NCI-H526 treated with DMSO at 0.1 percent for 48 hours (cell line): ENCODE measurements at places on chromosomes 2 and 18.

- no peak for DNase-seq
These were observed 25.2 kb upstream of the RGPD4 start for GRCh38 chr2:107801498-107801897.

- DNase-seq = no peak
These were observed 28.4 kb downstream of the ARHGAP28 start for GRCh38 chr18:6757931-6758330.

DNA sequence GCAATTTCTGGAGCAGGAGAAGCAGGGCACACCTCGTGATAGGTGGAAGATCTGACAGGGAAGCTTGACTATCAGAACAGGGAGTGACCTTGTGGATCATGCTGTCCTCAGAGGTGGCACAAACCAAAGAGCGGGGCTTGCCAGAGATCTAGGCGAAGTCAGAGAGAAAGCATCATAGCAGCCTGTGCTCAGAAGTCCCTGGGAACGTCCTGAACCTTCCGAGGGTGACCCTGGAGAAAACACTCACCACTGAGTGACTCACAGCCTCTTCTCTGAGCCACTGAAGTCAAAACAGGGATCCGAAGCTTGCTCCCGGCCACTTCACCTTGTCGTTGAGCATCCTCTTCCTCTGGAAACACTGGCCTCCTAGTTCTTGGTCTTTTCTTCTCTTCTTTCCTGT lies 56.7 kb downstream of the IL1R2 start:
- no peak for DNase-seq

GRCh38 chr2:106053116-106053515 lies 141.0 kb downstream of the UXS1 start:
- DNase-seq = no peak

- DNase-seq = no peak
These were observed 53.1 kb downstream of the BCL2L11 start for GRCh38 chr2:111173856-111174255.

DNA sequence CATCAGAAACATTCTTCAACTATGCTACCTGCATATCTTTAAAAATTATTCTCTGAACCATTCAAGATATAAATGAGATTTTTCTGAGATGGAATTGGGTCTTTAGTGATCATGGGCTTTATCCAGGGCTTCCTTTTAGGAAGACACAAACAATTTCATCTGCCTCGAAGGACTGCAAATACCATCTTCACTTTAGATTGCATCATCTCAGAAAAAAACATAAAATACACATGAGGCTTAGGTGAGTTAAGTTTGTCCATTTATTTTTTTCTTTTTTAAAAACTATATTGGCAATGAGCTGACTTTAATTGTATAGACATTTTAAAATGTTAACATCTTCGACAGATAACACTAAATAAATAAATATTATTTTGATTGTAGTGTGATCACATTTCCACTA lies 20.1 kb downstream of the TTN start:
- DNase-seq = no peak

- no peak for DNase-seq
These were observed 84.0 kb downstream of the SH3RF3 start for GRCh38 chr2:109212836-109213563.

DNA sequence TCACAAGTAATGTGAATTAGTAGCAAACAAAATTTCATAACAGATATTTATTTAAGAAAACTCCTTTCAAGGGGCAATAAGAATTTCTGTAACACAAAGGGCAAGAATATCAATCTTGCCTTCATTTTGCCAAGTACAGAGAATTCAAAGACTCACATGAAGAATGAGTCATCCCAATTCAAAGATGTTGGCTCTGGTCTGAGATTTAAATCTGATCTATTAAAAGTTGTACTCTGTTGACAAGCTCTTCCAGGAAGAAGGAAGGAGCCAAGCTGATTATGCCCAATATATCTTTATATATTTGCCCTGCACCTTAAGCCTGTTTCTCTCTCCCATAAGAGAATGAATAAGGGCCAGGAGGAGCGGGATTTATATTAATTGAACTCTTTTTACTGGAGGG lies 55.9 kb upstream of the RPE start:
- DNase-seq = no peak

- DNase-seq = no peak
These were observed 23.2 kb downstream of the METTL8 start for GRCh38 chr2:171410624-171411023.

DNA sequence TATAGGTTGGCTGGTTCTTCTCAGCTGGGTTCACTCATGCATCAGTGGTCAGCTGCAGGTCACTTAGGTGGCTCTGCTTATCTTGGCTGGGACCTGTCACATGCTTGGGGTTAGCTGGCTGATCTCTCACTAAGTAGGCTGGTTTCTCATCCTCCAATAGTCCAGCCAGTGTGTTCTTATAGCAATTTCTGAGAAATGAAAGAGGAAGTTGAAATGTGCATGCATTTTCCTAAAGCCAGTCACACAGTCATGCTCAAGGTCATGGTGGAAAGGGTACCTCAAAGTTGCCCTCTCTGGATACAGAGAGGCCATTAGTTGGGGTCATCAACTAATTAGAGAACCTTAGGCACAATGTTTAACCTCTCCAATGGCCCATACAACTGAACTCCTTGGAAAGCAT lies 64.4 kb downstream of the KLHL29 start:
- DNase-seq = no peak

DNA sequence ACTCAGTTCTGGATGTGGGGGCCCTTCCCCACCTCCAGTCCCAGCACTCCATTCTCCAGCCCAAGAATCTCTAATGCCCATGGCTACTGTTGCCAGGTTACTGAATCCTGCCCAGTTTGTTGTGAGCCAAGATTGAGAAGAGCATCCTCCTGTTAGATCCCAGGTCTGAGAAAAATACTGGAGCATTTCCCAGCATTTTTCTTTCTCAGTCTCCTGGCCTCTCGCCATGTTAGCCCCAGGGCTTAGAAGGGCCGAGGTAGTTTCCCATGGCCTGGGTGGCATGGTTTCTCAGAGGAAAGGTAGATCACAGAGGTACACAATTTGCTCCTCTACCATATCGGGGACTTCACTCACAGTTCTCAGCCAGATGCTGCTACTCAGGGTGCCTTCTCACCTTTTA lies 135.7 kb downstream of the OTX1 start:
- no peak for DNase-seq

- no peak for DNase-seq
These were observed 23.2 kb downstream of the MC2R start for GRCh38 chr18:13892098-13892497.

DNA sequence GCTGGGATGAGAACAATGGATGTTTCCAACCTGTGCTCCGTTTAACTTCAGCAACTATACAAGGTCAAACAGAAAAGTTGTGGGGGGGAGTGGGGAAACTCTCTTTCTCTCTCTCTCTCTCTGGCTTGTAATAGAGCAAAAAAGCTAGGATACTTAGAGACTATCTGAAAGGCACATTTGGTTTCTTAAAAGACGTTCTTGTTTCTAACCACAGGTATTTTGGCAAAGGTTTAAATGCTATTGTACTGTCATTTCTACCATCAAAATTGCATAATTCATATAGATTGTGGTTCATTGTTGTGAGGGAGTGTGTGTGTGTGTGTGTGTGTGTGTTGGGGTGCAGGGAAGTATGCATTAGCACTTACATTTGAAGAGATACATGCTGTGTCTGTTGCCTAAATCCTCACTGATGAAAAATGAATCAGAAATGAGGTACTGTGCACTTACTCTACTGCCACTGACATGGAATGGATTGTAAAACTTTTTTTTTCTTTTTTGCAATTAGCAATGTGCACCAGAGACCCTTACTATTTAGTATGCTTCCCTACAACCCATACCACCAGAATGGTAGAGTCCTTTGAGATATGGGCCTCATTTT lies 841.0 kb upstream of the PIK3C3 start:
- DNase-seq = no peak

DNA sequence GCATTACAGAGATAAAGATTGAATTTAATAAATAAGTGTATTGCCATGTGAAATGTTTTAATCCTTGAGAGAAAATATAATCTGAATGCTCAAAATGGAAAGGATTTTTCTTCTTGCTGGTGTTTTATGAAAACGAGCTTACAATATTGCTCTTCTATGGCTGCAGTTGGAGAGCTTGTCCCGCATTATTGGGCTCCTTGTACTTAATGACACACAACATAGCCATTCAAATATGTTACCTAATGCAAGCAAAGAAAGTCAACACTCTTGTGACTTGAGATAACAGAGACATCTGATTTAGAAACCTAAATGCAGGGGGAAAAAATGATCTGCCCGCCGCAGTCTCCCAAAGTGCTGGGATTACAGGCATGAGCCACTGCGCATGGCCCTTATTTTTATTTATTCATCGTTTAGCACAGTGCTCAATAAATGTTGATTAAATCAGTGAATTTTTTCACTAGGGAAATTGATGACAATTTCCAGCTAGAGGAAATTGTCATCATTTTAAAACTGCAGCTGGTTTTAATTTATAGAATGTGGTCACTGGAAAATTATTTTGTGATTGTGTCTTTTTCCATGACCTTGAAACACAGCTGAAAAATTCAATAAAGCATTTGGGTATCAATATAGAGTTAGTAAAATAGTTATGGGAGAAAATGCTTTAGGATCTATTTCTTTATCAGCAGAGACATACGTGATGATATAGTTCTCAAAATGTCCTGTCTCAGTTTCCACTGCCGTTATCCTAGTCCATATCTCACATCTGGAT lies 2.4 kb upstream of the PRKD3 start:
- no peak for DNase-seq

- DNase-seq = no peak
These were observed 138.5 kb downstream of the ARHGAP28 start for GRCh38 chr18:6868033-6868432.

GRCh38 chr2:40281021-40281940 lies 170.6 kb downstream of the SLC8A1 start:
- no peak for DNase-seq

GRCh38 chr2:148531235-148531634 lies 113.3 kb upstream of the EPC2 start:
- DNase-seq = no peak

- no peak for DNase-seq
These were observed 104.6 kb upstream of the KLHL29 start for GRCh38 chr2:23280401-23280800.

DNA sequence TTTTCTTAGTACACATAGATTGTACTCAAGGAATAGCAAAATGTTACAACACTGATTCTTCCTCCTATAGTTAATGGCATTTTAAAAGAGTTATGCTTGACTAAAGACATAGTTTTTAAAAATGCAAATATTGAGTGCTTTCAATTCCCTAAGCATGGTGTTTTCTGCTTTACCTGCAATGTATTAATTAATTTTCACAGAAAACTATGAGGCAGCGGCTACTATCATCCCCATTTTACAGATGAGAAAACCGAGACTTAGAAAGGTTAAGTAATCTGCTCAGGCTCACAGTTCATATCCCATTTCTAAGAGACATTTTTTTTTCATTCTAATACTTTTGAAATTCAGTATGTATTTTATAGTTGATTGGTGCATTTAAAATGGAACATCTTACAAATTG lies 38.0 kb downstream of the BMP10 start:
- DNase-seq = no peak

DNA sequence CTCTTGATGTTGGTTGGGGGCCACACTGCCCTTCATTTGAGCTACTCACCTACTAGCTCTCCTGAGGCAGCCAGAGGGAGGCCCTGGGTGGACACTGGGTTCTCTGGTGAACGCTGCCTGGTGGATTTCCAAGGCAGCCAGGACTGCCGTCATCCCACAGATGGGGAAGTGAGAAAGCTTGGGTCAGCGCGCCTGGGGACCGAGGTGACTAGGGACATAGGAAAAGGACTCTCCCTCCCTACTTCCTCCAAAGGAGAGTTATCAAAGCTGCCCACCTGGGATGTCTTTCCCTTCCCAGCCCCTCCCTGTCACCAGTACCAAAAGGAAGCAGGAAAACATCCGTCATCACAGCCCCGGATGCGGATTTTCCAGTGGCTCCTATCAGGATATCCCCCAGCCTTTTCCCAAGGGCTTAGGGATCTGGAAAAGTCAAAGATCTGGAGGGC lies 3.8 kb upstream of the SEMA4C start:
- no peak for DNase-seq

- DNase-seq = no peak
These were observed 41.6 kb upstream of the ACYP2 start for GRCh38 chr2:54073796-54074195.

- DNase-seq = no peak
These were observed 289.3 kb downstream of the FSIP2 start for GRCh38 chr2:186027922-186028321.

DNA sequence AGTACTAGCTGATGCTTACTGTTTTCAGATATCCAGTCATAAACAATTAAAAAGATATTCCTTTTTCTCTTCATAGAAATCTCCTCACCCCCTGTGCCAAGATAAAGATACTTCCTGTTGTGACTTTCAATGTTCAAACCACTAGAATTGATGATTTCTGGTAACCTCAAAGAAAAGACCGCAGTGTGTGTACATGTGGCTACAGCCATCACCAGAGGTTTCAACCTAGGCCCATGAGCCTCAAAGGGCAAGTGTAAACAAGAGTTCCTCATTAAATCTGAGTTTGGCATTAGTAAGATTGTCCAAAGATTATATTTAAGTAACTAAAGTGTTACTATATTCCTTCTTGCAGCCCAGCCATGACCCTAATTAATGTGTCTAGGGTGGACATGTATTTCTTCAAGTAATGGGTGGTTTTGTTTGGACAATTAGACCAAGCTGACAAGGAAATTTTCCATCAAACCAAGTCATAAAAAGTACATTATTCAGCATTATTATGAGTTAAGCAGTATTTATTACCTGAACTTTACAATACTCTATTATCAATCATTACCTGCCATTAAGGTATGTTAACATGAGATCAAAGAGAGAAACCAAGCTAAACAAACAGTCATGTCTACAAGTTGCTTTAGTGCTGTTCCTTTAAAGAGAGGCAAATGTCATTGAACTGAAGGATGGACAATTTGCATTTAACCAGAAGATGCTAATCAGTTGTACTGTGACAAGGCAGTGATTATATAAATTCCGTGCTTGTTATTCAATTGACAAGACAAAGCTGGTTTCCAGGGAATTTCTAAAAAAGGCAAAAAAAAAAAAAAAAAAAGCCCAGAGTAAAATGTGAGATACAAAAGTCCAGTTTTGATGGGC lies 382.7 kb downstream of the LNPK start:
- DNase-seq = no peak

DNA sequence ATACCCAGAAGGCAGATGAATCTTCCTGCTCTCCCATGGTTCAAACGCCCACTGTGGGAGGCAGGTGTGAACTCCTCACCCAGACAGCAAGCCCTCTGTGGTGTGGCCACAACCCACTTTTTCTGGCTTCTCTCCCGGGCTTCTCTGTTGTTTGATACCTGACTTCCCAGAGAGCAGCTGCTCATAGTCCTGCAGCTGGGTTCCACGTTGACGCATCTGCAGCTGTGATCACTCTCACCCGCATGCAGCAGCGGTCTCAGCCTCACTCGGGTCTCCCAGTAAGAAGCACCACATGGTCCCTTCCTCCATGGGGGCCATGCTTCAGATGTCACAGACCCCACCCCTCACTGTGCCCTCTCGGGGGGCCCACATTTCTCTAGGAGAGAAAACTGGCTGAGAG lies 3.5 kb downstream of the ASPRV1 start:
- no peak for DNase-seq

GRCh38 chr2:186060744-186061440 lies 322.3 kb downstream of the FSIP2 start:
- DNase-seq = no peak

- no peak for DNase-seq
These were observed 44.7 kb upstream of the SH3RF3 start for GRCh38 chr2:109084341-109084740.

GRCh38 chr2:15971351-15971750 lies 31.0 kb downstream of the MYCN start:
- no peak for DNase-seq

GRCh38 chr2:232438951-232439757 lies 16.8 kb upstream of the ALPI start:
- no peak for DNase-seq
